ENCODE measurements at places on chromosomes 7 and 10. TPM values are rescaled to one million over a fixed set of nuclear protein-coding genes. Genes with fewer than 3 reads are reported as not detected.

PRRT4 gene
- total RNA-seq = 0.30 TPM

GRK5 gene
- 21.8 TPM for total RNA-seq

CALML3 gene
- not detected for total RNA-seq

LIPJ gene
- 0.17 TPM for total RNA-seq

PLAC9 gene
- not detected for total RNA-seq

ARHGAP22 gene
- total RNA-seq = 0.30 TPM

ST8SIA6 gene
- total RNA-seq = 0.61 TPM

PLCE1 gene
- not detected for total RNA-seq

C10orf143 gene
- 6.0 TPM for total RNA-seq

GHRHR gene
- not detected for total RNA-seq

BLNK gene
- 0.43 TPM for total RNA-seq

MALRD1 gene
- not detected for total RNA-seq

ANKRD1 gene
- total RNA-seq = not detected

NPC1L1 gene
- total RNA-seq = 0.11 TPM

MMD2 gene
- not detected for total RNA-seq

KCNIP2 gene
- total RNA-seq = 3.1 TPM

AMZ1 gene
- total RNA-seq = 0.17 TPM

INHBA gene
- total RNA-seq = not detected

CYP26C1 gene
- total RNA-seq = 0.17 TPM

FZD8 gene
- 0.28 TPM for total RNA-seq

HOXA10 gene
- total RNA-seq = not detected

PNLIP gene
- total RNA-seq = not detected

CAMK1D gene
- total RNA-seq = 7.5 TPM

GLCCI1 gene
- 38.1 TPM for total RNA-seq

PAPSS2 gene
- 2.2 TPM for total RNA-seq

OR2F2 gene
- not detected for total RNA-seq

ZNF365 gene
- total RNA-seq = 0.58 TPM

FBXL13 gene
- 1.4 TPM for total RNA-seq

NCF1 gene
- total RNA-seq = 4.4 TPM

COL28A1 gene
- not detected for total RNA-seq

SMKR1 gene
- 2.1 TPM for total RNA-seq

MYO1G gene
- total RNA-seq = 382 TPM

HACD1 gene
- total RNA-seq = 0.61 TPM

AMPH gene
- total RNA-seq = not detected

TBX20 gene
- 0.34 TPM for total RNA-seq

C7orf33 gene
- not detected for total RNA-seq

SLC37A3 gene
- total RNA-seq = 37.7 TPM
